DMS79 treated with DMSO at 0.1 percent for 48 hours (cell line): ENCODE measurements at places on chromosomes 1 and 21.

GRCh38 chr1:66262208-66262963, 271.6 kb upstream of the SGIP1 start:
- no peak for DNase-seq

- DNase-seq, result no peak
These were observed 19.4 kb downstream of the VPS13D start for GRCh38 chr1:12249181-12249580.

DNA sequence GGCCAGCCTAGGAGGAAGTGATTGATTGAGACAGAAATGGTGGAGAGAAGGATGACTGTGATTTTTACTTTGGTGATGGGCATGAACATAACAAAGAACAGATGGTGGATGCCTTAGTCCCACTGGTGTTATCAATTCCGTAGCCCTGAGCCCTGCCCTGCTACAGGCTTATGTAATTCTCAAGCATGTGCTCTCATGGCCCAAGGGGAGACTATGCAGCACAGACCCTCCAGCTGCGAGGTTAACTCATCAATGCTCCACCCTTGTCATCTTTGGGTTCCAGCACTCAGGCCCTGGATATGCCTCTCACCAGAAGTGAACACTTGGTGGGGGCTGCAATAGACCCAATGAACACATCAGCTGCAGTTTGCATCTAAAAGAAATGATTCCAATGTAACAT, 62.7 kb upstream of the LRRC8D start:
- no peak for DNase-seq

- no peak for DNase-seq
These were observed 12.6 kb downstream of the METTL13 start for GRCh38 chr1:171794085-171794484.

DNA sequence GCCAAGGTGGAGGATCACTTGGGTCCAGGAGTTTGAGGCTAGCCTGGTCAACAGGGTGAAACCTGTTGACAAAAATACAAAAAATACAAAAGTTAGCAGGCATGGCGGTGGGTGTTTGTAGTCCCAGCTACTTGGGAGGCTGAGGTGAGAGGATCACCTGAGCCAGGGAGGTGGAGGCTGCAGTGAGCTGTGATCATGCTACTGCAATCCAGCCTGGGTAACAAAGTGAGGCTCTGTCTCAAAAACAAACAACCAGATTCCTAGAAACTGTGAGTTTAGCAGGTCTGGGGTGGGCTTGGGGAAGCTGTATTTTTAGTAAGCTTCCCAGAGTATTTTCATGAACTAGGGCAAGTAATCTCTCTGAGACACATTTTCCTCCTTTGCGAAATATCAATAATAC, 5.2 kb upstream of the MYOM3 start:
- DNase-seq, result no peak

DNA sequence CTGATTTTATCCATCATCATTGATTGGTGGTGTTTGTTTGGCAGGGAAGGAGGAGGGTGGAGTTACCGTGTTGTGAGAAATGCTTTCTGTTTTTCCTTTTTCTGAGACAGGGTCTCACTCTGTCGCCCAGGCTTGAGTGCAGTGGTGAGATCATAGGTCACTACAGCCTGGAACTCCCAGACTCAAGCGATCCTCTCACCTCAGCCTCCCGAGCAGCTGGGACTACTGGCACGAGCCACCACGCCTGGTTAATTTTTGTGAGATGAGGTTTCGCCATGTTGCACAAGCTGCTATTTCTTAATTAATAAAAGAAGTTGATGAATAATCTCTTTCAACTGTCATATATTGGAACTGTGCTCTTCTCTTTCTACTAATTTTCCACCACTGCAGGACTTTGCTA, 44.3 kb downstream of the HUNK start:
- no peak for DNase-seq

GRCh38 chr1:30905916-30906620, 2.5 kb downstream of the SDC3 start:
- DNase-seq, result no peak

DNA sequence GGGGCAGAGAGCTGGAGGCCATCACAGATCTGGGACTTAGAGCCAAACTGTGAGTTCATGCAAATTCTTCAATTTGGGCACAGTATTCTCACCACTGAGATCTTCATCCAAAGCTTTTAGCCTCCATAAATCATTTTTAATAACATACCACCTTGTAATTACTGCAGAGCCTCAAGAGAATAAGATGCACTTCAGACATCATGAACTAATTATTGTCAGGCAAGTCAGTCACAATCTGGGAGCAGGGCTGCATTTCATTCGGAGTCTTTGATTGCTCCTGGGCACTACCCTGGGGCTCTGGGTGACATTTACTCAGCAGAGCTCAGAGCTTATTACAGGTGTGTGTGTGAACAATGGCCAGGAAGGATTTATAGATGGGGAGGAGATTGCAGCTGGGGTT, 623.7 kb downstream of the PTPRU start:
- no peak for DNase-seq

DNA sequence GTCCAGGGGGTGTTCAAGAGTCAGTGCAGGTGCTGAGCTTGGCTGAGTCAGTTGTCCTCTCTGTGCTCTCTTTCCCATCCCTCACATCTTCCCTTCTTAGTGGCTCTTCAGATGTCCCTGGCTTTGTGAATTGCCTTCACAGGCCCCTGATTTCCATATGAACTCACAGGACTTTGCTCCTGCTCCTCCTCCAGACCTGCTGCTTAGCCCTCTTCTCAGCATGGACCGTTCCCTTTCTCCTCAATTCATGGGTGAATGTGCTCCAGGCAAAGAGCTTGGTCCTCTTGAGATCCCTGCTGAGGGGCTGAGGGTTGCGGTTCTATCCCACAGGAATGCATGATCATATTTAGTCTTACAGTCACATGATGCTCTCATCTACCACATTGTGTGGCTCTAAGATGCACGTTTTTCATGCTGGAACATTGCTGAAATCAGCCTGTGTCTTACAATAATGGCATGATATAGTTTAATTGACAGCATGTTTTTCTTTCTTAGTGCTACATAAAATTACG, 30.5 kb downstream of the CACNA1E start:
- peak; percentile 94 for DNase-seq

DNA sequence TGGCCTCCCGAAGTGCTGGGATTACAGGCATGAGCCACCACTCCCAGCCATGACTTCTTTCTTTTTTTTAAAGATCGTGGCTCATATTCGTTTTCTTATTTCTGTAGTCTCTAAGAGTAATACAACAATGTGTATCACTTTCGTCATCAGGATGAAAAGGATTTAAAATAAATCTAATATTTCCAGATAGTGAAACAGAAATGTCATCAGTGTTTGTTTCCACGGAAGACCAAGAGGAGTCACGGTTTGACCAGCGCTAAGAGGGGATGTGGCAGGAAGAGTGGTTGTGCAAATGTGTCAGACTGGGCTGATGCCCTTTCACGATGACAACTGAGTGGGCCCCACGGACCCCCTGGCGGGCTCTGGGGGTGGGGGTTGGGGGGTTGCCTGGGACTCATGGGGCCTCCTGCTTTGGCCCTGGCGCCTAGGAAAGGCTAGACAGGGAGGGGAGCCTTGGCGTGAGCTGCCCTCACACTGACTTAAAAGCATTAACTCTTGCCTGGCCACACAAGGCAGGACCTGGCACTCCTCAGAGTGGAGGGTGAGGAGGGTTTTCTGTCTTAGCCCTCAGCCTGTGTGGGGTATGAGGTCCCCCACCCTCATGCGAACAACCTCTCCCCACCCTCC, 8.4 kb downstream of the SOX13 start:
- no peak for DNase-seq

GRCh38 chr1:192516776-192517297, 58.7 kb upstream of the RGS1 start:
- DNase-seq, result no peak

DNA sequence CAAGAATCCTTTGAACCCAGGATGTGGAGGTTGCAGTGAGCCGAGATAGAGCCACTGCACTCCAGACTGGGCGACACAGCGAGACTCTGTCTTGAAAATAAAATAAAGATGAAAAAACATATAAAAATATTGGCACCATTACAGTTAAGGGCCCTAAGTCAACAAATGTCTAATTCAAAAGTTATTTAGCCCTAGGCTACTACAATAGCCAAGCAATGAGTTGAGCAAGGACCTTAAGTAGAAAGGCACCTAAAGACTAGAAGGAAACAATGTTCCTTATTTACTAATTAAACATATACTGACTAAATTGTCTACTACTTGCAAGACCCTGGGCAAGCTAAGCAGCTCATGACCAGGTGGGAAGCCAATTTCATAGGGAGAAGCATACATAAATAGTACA, 4.1 kb downstream of the PIK3R3 start:
- no peak for DNase-seq

- no peak for DNase-seq
These were observed 1.4 kb upstream of the FDPS start for GRCh38 chr1:155307247-155307740.

DNA sequence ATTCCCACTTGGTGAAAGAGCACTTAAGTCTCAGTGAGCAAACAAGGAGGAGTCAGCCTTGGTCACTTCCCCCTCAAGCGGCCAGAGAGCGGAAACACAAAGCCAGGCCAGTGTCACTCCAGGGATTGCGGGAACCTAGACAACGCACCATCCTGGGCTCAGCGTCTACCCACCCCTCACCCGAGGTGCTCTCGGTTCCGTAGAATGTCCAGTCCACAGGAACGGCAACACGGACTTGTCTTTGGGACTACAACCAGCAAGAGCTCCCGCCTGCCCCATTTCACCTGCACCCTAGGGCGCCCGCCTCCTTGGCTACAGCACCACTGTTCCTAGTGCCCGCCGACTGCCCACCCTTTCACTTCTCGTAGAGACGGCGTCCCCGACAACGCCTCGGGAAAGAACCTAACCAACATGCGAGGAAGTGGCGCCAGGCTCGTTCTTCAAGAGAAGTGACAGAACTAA, 509 bp downstream of the GDAP2 start:
- DNase-seq, result peak; percentile 57
